ENCODE measurements at places on chromosomes 4 and X.

DNA sequence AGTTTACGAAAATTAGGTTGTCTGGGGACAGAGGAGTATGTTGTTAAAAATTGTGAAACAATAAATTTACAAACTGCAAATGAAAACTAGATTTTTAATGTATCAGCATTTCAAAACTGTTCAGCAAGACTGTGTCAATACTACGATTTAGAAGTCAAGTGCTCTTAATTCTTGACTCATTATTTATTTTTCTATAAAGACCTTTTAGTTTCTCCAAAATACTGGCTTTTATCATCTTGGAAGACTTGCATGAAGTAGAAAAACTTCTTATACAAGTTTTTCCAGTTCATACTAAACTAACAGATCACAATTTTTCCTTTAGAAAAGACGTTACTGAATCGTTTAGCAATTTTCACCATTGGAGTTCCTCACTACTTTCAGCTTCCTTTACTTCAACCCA lies 231.4 kb downstream of the PPP3CA start:
- DNase-seq: no peak

- no peak for DNase-seq
Measured at GRCh38 chr4:38752372-38752940, 30.3 kb downstream of the TLR10 start.

DNA sequence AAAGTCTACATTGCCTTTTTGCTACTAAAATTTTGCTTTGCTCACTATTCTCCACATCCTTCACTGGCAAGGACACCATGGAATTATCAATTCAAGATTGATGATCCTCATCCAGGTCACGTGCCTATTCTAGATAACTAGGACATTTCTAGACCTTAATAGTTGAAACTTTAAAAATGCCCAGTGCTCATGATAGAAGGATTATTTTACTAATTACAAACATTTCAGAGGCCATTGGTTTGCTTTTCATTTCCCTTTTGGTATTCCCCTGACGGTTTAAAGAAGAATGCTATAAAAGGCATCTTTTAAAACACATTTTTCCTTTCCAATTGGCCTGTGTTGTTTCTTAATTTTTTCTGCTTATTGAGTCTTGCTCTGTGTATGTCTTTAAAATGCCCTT lies 249.4 kb downstream of the NDST4 start:
- no peak for DNase-seq

GRCh38 chr4:173413036-173413435 lies 14.1 kb upstream of the SCRG1 start:
- no peak for DNase-seq

- no peak for DNase-seq
Measured at GRCh38 chr4:150722908-150723362, 141.0 kb downstream of the MAB21L2 start.

DNA sequence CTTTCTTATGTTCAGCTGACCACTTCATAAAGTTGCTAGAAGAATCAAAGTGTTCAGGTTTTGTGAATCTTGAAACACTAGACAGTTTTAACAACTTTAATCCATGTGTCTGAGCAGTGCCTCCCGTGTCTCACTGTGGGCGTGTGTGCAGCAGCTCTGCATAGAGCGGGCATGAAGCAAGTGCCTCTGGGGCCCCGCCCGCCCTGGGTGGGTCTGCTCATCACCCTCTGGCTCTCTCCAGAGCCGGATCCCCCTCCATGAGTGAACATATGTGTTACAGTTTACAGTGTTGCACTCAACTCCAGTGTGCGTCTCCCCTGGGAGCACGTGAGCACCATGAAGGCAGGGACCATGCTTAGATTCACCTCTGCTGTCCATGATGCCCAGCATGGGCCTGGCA lies 37.6 kb upstream of the CRMP1 start:
- DNase-seq: no peak

DNA sequence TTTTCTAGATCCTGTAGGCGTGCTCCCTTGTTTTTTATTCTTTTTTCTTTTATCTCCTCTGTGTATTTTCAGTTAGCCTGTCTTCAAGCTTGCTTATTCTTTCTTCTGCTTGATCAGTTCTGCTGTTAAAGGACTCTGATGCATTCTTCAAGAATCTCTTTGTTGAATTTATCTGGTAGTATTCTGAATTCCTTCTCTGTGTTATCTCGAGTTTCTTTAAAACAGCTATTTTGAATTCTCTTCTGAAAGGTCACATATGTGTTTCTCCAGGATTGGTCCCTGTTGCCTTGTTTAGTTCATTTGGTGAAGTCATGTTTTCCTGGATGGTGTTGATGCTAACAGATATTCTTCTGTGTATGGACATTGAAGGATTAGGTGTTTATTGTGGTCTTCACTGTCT lies 15.3 kb downstream of the RAB33B start:
- no peak for DNase-seq

DNA sequence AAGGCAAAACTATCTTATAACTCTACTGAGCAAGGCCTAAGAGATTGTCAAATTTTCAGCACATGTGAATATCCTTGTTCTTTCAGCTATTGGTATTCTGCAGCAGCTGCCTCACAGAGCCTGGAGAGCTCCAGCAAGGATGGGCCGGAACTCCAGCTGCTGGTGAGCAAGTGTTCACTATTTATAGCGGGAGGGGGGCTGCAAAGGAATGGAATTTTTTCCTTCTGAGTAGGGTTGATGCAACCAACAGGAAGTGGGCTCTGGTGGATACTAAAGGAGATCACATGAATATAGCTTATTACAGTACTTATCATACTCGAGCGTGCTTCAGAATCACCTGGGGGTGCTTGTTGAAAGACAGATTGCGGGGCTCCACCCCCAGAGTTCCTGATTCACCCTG lies 20.2 kb upstream of the SETD7 start:
- DNase-seq: no peak

DNA sequence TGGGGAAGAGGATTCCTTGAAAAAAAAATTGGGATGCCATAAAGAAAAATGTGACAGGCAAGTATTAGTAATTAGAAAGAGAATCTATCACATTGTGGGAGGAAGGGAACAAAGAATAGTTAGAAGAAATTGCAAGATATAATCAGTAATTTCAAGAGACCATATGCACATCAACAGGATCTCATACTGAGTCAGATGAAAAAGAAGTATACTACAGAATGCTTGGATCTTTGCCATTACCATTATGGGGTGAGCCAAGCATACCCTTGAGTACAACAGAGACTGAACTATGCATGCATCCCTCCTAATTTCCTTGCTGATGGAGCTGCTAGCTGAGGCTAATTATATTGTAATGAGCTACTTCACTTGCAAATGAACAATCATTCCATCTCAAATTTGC lies 287.6 kb downstream of the PAPSS1 start:
- DNase-seq: no peak

- peak; percentile 60 for DNase-seq
Measured at GRCh38 chr4:20391198-20391597, 139.5 kb downstream of the SLIT2 start.

DNA sequence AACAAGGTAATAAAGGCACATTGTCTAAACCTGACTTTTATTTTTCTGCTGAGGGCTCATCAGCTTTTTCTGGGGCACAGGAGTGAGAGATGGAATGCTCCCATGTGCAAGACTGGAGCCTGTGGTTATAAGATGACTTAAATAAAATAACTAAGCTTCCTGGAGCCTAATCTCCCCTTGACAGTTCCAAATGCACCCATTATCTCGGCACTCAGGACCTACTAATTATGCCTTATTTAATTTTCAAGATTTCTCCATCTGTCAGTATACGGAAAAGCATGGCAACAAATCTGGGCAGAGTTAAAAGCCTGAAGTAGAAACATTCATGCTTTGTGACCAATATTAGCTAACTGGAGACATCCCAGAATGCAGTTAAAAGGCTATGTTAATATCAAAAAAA lies 416.7 kb upstream of the TEX13C start:
- DNase-seq: no peak

DNA sequence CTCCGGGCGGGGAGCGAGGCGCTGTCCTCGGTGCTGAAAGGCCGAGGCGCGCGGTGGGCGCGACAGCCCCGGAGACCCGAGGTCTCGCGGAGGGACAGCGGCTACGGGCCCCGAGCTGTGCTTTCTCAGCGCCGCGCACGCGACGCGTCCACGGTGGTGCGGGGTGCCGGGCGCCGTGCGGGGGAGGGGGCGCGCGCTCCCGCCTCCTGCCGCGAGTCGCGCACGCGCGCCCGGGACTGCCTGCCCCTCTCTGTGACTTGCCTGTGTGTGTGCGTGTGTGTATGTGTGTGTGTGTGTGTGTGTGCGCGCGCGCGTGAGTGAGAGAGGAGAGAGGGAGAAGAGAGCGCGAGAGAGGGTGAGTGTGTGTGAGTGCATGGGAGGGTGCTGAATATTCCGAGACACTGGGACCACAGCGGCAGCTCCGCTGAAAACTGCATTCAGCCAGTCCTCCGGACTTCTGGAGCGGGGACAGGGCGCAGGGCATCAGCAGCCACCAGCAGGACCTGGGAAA lies at the start of gene GRIA2:
TSS of gene GRIA2 (plus strand) at position 358 of the 511 bp plus-strand sequence. CDS start 315 bp downstream, outside the sequence.
- DNase-seq: peak; percentile 4

DNA sequence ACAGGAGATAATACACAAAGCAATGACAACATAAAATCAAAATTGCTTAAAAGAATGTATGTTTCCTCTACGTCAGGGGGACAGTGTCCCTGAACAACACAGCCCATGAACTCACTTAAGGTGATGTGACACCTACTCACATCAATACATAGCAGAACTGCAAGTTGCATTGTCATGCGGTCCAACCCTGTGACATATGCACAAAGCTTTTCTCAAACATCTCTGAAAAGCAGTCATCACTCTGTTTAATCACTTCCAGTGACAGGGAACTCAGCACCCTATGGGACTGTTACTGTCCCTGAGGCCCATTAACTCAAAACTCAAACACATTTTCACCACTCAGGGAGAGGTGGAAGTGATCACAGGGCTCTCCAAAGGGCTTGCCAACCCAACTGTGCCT lies 2.4 kb downstream of the STX18 start:
- no peak for DNase-seq

DNA sequence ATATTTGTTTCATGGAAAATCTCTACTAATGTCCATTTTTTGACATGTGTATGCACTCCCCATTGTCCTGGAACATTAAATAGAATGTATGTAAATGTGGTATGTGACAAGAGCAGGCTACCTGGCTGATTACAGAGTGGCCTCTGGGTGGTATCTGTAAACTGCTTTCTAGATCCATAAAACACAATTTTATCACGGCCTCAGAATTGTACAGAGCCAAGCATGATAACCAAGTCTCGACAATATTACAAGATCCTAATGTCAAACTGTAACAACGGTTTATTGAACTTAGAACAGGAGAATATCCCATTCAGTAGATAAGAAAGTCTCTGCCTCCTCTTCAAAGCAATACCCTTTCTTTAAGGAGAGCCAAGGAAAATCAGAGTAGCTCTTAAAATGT lies 212.4 kb downstream of the PCDH7 start:
- no peak for DNase-seq

- DNase-seq: no peak
Measured at GRCh38 chr4:8176547-8177399, 18.2 kb upstream of the ABLIM2 start.

- no peak for DNase-seq
Measured at GRCh38 chr4:173194157-173194556, 25.5 kb downstream of the GALNT7 start.

DNA sequence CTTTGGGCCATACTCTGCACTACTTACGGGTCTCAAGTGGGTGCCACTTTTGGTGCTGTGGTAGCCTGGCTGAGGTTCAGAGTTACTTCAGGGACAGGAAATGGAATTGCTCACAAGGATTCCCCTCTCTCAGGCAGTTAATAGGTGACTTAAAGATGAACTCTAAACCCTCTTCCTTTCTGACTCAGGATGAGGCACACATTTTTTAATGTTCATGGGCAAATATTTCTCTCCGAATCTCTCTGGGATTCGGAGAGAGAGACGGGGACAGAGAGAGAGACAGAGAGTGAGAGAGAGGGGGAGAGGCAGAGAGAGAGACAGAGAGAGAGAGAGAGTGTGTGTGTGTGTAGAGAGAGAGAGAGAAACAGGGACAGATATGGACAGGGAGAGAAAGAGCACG lies 79.8 kb downstream of the NYX start:
- DNase-seq: peak; percentile 3

DNA sequence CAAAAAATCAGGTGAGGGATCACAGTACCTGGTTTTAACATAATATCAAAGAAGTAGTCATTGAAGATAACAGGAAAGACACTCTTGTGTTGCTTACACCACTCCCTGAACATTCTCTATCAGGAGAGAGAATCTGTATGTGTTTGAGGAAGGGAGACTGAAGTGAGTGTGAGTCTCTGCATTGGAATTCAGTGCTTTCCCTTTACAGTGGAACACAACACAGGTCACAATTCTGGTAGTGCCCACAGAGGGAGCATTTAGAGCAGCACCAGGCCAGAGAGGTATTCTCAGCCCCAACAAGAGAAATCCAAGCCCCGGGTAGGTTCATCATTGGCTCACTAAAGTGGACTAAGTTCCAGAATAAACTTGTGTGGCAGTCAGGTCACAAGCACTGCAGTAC lies 64.7 kb upstream of the UBQLN2 start:
- no peak for DNase-seq

DNA sequence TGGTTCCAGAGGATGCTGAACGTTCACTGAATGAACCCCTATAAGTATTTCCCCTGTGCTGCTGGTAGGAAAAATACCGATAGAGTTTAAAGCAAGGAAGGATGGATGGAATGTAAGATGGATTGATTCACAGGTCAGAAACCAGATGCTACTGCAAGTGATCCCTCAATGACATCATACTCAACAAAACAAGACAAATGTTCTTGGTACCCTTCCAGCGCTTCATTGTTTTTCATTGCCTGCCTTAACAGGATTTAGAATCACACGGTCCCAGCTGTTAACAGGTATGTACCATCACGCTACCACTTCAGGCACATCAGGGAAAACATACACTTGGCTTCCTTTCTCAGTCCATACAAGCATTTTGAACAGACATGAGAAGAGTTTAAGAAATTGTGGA lies 118.1 kb upstream of the TLR3 start:
- DNase-seq: no peak

GRCh38 chrX:141975839-141976238 lies 72.1 kb downstream of the MAGEC1 start:
- no peak for DNase-seq

Measured in AG09309 (cell line).